ENCODE measurements at places on chromosomes 3 and 15. TPM values are rescaled to one million over a fixed set of nuclear protein-coding genes. Genes with fewer than 3 reads are reported as not detected.

LRRC49 gene
- 19.7 TPM for total RNA-seq

CFAP92 gene
- not detected for total RNA-seq

TUSC7 gene
- not detected for total RNA-seq

CLDN11 gene
- total RNA-seq = 264 TPM

LAMB2 gene
- total RNA-seq = 640 TPM

FILIP1L gene
- total RNA-seq = 15.8 TPM

PIF1 gene
- total RNA-seq = 28.8 TPM

AADACL2 gene
- total RNA-seq = not detected

GOLGA6L7 gene
- not detected for total RNA-seq
